ENCODE measurements at places on chromosomes 12 and 14.

GRCh38 chr12:79191391-79191790 lies 326.8 kb downstream of the SYT1 start:
- DNase-seq = no peak

DNA sequence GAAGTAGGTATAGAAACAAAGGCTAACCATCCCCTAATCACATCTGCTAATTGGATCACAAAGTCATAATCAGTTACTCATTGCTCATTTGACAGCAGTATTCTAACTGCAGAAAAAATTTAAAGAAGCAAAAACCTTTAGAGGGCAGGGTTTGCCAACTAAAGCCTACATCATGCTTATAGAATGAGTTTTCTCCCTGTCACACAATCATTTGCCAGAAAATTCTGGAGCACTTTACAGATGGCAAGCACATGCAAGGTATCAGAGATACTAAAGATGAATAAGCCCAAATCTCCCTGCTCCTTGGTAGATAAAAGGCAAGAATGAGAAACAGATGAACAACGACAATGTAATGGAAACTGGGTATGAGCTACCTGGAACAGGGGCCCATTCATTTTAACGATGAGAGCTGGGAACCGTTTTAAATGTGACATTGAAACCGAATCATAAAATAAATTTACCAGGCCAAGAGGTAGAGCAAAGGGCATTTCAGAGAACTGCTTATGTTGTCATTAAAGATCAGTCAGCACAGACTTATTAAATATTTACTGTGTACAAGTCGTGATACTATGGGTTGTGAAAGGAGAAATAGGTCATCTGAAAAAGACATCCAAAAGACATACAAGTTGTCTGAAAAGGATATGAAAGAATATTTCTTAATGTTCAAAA lies 211.4 kb upstream of the ABCD2 start:
- no peak for DNase-seq

DNA sequence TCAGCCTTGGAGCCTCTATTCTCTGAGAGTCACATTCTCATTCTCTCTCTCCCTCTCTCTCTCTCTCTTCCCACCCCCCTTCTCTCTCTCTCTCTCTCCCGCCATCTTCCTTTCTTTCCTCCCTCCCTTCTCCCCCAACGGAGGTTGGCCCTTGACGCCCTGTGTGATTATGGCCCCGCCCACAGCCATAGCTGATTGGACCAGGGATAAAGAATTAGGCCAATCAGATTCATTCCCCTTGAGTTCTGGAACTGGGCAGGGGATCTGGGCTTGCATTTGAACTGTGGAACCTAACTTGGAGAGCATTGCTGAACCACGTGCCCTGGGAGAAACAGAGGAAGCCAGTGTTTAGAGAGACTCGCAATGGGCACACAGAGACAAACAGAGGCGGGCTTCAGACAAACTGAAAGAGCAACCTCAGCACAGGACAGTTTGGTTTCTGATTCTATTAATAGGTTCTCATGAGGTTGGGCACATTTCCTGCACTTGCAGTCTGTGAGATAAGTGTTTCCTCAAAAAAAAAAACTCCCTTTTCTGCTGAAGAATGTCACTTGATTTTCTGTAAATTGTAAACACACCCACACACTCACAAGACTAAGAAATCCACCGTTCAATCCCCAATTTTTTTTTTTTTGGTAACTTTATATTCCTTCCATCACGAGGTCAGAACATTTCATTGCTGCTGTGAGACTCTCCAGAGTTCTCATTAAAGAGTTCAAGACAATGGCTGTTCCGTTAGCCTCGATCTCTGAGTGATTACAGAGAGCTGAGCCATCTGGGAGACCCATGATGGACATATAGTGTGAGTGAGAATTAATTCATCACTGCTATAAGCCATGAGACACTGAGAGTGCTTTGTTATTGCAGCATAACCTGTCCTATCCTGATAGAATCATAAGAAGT lies 3.5 kb upstream of the P2RX7 start:
- DNase-seq = no peak

GRCh38 chr14:77573964-77574363 lies 42.5 kb downstream of the SPTLC2 start:
- no peak for DNase-seq

GRCh38 chr14:73365727-73366126 lies 92.6 kb downstream of the NUMB start:
- DNase-seq = no peak

- DNase-seq = no peak
Measured at GRCh38 chr12:124876171-124876570, 12.5 kb upstream of the SCARB1 start.

DNA sequence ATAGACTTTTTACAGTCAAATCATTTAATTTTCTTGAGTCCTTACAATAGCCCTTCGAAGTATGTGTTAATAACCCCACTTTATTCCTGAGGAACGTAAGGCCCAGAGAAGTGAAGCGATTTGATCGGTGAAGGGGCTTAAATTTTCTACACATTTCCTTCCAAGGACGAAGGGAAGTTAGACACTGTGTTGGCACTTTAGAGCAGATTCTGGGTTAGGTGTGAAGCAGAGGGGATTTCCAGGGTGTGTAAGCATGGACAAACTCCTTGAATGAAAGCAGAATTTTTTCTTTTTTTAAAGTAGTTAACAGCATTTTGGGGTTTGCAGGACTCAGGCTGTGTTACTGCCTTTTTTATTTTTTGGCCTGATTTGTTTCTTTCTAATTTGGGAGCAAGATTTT lies 38.9 kb downstream of the PRORP start:
- DNase-seq = no peak
